Activated naive CD4-positive, alpha-beta T cell treated with anti-CD3 and anti-CD28 coated beads for 36 hours (primary cell): ENCODE measurements at places on chromosomes 5 and 9. TPM values are rescaled to one million over a fixed set of nuclear protein-coding genes. Genes with fewer than 3 reads are reported as not detected.

The RFESD gene
- 9.7 TPM for total RNA-seq

The TNFSF8 gene
- total RNA-seq, result 25.9 TPM

The GDNF gene
- not detected for total RNA-seq

The HMGCR gene
- total RNA-seq, result 61.7 TPM

The OR1Q1 gene
- not detected for total RNA-seq

The IFNA13 gene
- not detected for total RNA-seq

The SURF4 gene
- total RNA-seq, result 299 TPM

The UBAC1 gene
- 40.0 TPM for total RNA-seq

The KLF4 gene
- 3.4 TPM for total RNA-seq

The IL3 gene
- not detected for total RNA-seq

The RASGRF2 gene
- 9.2 TPM for total RNA-seq

The CAMK2A gene
- total RNA-seq, result not detected
